BJ (cell line): ENCODE measurements at places on chromosomes 5 and 9. TPM values are rescaled to one million over a fixed set of nuclear protein-coding genes. Genes with fewer than 3 reads are reported as not detected.

- DNase-seq = no peak
Observed at GRCh38 chr5:27491047-27491446, 452.7 kb upstream of the CDH9 start.

DNA sequence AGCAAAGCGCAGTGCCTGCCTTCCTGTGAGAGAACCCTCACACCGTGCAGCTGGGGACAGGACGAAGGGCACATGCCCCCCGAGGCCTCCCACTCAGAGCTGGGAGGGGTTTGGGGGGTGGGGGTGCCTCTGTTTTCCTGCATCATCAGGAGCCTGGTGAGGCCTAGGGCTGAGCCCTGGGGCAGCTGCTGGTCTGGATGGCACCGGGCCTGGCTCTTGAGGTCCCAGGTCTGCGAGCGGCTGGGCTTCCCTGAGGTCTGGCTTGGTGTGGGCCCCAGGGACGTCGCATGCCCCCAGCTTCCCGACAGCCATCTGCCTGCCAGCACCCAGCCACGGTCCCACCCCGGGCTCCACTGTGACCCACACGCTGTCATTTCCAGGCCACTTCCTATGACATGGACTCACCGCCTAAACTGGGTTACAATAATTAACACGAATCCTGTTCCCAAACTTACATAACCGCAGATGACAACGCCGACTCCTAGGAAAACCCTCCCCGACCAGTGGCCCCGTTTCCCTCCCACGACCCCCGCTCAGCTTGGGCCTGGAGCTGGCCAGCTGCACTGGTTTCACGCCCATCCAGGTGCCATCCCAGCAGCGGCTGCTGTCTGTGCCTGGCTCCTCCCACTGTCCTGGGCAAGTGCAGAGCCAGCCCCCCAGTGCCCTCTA is 8.7 kb downstream of the NACC2 start:
- DNase-seq = no peak

SMU1 gene
- polyA plus RNA-seq = 9.9 and 16.7 TPM in 2 replicates

DNA sequence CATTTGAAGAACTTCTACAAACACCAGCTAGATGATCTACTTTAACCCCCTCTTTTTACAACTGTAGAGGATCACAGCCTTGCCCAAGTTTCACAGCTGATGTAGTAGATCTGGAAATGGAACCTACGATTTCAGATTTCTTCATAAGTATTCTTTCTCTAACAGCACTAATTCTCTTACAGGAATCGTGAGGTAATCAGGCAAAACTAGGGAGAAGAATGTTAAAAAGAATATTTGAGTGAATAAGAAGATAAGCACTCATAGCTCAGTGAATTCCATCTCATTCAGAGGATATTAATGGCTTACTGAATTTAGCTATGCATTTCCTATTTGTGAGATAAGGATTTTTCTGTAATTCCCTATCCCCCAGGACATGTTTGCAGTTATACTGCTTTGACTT is 42.1 kb downstream of the NADK2 start:
- DNase-seq = no peak

GRCh38 chr9:95311961-95312360 is 5.5 kb downstream of the FANCC start:
- no peak for DNase-seq

DNA sequence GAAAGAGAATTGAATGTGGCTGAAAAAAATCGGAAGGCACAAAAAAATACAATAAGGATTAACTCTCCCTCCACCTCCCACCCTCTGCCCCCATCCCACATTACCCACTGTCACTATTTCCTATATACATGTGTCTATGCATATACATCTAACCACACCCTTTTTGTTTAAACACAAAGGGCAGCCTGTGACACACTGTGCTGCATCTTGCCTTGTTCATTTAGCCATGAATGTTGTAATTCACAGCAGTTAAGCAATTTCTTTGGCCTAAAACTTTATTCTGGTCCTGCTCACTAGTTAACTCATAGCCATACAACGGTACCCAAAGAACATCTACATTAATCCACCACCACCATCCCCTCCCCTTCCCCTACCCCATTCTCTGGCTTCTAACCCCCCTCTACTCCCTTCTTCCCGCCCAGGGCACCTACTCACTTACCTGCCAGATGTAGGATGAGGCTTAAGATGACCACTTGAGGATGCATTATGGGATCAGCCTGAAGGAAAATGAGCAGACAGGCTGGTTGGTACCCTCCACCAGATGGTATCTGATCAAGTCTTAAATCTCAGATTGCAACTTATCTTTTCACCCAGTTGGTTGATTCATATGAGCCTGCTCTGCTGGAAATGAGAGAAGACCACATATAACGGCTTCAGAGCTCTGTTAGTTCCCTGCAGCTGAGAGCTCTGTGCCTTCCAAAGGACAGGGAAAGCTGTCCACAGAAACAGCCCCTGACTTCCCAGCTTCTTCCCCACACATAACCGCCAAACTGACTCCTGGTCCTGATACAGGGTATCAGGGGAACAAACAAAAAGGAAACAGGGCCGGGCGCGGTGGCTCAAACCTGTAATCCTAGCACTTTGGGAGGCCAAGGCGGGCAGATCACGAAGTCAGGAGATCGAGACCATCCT is 1.2 kb downstream of the HAVCR1 start:
- no peak for DNase-seq

GRCh38 chr5:139472386-139473030 is 1.7 kb downstream of the SMIM33 start:
- DNase-seq = no peak

DNA sequence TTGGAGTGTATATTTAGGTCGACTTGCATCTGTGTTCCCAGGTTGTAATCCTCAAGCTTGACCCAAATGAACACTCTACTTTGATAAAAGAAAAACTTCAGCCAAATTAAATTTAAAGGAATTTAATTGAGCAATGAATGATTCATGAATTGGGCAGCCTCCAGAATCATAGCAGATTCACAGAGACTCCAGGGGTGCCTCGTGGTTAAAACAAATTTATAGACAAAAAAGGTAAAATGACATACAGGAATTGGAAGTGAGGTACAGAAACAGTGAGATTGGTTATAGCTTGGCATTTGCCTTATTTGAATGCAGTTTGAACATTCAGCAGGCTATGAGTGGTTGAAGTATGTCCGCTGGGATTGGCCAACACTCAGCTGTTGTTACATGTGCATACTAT is 21.6 kb upstream of the SPATA31D4 start:
- DNase-seq = no peak

GRCh38 chr5:32598260-32598937 is 13.0 kb downstream of the SUB1 start:
- DNase-seq = no peak

PRRT1B gene
- polyA plus RNA-seq = not detected in 2 replicates

ARID3C gene
- not detected in 2 replicates for polyA plus RNA-seq

REEP2 gene
- 12.0 and 14.0 TPM in 2 replicates for polyA plus RNA-seq

MARCOL gene
- polyA plus RNA-seq = not detected in 2 replicates

DNA sequence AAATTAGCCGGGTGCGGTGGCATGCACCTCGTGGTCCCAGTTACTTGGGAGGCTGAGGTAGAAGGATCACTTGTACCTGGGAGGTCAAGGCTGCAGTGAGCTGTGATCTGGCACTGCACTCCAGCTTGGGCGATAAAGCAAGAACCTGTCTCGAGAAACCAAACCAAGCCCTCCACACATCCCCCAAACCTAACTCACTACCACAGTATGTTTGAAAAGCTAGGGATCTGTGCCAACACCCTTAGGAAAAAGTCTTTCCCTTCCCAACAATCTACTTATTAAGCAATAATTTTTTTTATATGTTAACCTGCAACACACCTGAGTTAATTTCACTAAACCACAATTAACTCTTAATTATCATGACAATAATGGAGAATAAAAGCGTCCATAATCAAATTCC is 2.2 kb downstream of the UBTD2 start:
- DNase-seq = no peak

DNA sequence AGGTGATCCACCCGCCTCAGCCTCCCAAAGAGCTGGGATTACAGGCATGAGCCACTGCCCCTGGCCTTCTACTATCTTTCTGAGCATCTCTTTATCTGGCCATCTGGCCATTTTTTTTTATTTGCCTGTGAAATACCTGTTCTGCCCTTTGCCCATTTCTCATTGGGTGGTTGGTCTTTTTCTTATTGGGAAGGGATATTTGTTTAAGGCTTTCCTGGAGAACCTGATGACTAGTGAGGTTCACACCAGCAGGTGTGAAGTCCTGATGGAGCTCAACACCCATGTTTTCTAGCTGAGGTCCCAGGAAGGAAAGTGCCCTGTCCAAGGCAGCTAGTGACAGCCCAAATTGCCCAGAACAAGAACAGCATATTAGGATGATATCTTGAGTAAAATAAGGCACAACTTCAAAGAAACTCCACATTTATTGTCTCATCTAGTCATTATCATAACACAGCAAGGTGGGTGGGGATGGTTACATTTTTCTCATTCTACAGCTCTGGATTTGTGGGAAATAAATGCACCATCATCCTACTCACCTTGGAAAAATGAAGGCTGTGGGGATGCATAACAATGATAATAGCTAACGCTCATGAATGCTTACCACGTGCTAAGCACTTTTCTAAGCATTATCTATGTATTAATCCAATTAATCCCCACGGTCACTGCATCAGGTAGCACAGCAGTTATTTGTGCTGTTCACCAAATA is 20.3 kb downstream of the SLC36A3 start:
- no peak for DNase-seq

GRCh38 chr5:154603485-154603884 is 125.5 kb upstream of the HAND1 start:
- no peak for DNase-seq

GRCh38 chr9:119003882-119004617 is 365.2 kb downstream of the BRINP1 start:
- DNase-seq = no peak

DNA sequence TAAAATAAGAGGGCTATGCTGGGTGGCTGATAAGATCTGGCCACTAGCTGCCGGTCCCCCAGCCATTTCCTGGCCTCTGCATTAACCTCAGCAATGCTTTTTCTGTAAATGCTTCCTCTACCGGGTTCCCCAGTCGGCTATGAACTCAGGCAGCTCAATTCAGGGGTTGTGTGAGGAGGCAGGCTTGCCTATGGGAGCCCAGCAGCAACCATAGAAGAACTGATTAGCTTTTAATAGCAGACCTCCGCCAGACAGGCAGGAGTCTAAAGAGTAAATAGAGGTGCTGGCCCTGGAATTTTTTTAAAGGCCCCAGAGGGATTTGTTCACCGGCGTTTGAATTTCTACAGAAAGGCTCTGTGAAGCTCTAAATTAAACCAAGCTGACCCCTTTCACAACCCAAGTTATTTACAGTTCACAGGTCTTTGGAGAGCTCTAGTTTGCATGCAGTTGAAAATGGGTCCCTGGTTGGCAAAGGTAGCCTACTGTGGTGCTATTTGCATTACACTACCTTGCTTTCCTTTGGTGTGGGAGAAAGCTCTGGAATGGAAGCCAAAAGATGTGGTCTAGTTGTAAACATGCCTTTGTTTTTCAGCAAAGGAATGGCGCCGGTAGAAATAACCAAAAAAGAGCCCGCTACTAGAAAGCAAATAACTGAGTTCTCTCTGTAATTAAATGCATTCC is 289.7 kb upstream of the SEMA6A start:
- no peak for DNase-seq

DNA sequence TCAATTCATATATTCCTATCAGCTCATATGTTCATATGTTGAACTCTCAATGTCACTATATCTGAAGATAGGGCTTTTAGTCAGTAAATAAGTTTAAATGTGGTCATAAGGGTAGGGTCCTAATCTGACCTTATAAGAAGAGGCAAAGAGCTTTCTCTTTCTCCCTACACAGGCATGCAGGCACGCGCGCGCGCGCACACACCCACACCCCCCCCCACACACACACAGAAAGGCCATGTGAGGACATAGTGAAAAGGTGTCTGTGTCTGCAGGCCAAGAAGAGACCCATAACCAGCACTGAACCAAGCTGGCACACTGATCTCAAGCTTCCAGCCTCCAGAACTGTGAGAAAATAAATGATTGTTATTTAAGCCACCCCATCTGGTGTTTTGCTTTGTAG is 76.0 kb downstream of the PDE4D start:
- no peak for DNase-seq

GRCh38 chr9:95857124-95857523 is 18.4 kb upstream of the ERCC6L2 start:
- no peak for DNase-seq

OR13C3 gene
- polyA plus RNA-seq = not detected in 2 replicates

DNA sequence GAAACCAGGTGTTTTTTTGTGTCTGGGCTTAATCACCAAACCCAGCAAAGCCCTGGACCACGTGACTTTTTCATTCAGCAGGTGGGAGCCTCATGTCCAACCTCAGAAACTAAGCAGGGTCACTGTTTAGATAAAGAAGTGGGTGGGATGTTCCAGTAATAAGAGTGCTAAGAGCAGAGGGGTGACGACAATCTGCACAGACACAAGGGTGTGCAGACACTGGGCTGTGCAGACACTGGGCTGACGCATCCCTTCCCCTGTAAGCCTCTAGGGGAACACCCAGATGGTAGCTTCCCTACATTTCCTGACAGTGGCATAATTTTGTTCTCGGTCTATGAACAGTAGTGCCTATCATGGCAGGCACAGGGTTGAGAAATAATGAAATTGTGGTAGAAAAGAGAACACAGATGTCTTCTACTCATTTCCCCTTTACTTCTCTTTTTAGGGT is 85.1 kb downstream of the SAXO1 start:
- DNase-seq = no peak

GRCh38 chr5:171157775-171158174 is 151.3 kb upstream of the TLX3 start:
- DNase-seq = no peak

DNA sequence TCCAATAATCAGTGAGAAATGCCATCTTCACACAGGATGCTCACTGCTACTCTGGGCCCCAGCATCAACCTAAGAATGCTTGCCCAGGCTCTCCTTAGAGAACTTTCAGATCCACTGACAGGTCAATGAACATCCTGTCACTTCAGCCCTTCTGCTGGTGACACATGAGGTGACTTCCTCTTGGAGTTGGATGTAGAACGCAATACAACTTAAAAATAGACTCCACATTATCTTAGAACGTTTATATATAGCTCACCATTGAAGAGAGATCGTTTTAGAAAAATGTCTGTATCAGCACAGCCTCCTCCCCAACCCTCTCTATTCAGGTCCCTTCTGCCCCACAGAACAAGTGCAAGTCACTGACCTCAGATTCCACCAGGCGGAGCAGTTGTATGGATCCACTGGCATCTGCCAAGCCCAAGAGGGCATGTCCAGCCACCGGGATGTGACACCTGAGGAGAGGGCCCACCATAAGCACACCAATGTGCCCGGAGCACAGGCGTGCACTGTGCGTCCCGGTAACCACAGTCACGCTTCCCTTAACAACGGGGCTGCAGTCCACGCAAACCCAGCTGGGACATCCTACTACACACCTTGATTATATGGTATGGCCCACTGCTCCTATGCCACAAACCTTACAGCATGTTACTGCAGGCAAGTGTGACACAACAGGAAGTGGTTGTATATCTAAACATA is 2.9 kb downstream of the DPH7 start:
- no peak for DNase-seq
